ENCODE measurements at places on chromosomes 1 and 21.

DNA sequence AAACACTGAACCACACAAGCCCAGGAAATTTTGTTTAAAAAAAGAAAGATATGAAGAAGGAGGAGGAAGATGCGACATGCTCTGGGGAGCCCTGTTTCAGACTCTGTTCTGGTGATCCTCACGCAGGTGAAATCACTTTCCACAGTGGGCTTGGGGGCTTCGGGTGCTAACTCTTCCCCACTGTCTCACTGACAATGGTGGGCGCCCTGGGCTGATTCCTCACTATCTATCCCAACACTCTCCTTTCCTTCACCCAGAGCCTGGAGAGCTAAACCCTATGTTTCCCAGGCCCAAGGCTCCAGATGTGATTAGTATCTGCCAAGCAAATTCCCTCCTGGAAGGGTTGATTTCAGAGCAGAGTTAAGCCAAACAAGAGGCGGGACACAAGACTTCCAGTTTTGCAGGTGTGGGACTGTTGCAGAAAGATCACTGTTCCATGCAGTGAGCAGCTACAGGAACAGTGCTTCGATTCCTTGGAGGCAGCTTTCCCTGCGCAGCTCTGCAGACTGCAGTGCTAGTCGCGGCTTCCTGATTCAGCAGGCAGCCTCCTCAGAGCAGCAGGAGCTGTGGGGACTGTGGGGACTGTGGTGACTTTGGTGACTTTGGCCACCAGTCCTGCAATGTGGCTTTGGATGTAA lies 168.3 kb downstream of the RHOU start:
- DNase-seq, result no peak

DNA sequence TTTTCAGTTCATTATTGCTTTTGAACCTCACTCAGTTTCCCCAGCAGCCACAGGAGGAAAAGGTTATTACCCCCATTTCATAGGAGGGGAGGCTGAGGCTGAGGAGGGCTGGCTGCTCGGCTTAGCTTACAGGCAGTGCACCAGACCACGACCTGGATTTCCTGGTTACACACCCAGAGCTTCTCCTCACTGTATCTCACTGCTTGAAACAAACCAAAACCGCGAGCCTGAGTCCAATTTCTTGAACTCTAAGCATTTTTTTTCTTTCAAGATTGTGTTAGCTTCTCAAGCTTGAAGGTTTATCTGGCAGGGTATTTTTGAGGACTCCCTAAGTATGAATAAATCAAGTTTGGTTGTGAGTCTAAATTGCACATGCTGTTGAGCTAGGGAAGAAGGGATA lies 188.9 kb upstream of the EDN2 start:
- DNase-seq, result peak; percentile 55

DNA sequence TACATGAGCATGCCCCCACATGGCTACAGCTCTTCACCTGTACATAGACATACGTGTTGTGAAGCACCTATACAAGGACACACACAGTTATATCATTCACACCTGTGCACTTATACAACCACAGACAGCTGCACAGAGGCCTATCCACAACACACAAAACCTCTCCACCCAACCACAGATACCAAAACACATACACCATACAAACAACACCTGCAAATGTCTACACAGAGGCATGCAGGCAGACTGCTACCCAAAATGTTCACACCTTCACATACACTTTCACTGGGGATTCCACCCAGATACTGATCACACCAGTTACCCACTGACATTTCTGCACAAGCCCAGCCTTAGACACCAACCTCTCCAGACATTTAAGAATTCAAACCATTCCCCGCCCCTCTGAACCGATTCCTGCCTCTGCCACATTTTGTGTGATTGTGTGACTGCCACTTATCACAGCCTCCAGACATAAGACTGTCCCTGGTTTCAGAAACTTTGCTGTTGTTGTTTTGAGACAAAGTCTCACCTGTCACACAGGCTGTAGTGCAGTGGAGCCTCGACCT lies 2.0 kb downstream of the C1orf232 start:
- no peak for DNase-seq

DNA sequence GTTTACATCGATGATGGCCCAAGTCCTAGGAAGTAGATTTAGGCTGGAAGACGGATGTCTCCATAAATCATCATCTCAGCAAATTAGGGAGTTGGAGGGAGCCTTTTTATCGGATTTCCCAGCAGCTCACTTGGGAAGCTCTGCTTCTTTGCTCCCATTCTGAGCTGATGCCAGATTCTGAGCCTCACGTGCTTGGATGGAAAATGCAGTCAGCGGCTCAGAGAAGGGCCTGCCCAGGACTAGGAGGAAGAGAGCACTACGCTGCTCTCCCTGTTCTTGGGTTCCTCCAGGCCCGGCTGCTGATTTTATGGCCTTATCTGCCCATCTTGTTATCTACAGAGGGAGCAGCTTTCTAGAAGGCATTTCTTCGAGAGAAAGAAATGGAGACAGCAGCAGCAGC lies 42.0 kb downstream of the UBIAD1 start:
- no peak for DNase-seq

GRCh38 chr1:99326215-99326949 lies 62.1 kb downstream of the PLPPR4 start:
- DNase-seq, result no peak

DNA sequence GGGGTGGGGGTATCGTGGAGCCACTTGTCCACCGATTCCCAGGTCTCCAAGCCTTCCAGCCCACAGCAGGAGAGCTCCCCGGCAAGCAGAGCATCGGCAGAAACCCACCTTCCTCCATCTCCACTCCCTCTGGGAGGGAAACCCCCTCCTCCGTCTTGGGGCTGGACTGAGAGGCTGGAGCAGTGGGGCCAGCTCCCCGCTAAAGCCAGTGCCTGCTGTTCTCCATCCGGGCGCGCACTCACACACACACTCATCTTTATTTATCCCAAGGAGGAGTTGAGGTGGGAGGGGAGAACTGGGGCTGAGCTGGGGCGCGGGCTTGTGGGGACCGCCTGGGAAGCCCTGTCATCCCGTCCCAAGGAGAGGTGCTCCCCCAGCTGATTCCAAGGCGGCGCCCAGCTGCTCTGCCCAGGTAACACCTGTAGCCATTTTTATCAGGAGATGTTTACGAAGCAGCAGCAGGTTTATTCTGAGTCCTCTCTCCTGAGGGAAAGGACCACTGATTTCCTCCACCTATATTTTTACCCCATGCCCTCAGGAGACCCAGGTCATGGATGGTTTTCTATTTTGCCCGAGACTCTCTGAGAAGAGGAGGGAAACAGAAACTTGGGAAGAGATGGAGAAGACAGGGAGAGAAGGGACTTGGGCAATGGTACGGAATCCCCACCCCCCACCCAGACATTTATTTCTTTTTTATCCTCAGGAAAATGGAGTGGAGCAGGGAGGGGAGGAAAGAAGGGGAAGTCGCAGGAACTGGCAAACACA lies 2.1 kb downstream of the KCNN3 start:
- DNase-seq, result no peak

DNA sequence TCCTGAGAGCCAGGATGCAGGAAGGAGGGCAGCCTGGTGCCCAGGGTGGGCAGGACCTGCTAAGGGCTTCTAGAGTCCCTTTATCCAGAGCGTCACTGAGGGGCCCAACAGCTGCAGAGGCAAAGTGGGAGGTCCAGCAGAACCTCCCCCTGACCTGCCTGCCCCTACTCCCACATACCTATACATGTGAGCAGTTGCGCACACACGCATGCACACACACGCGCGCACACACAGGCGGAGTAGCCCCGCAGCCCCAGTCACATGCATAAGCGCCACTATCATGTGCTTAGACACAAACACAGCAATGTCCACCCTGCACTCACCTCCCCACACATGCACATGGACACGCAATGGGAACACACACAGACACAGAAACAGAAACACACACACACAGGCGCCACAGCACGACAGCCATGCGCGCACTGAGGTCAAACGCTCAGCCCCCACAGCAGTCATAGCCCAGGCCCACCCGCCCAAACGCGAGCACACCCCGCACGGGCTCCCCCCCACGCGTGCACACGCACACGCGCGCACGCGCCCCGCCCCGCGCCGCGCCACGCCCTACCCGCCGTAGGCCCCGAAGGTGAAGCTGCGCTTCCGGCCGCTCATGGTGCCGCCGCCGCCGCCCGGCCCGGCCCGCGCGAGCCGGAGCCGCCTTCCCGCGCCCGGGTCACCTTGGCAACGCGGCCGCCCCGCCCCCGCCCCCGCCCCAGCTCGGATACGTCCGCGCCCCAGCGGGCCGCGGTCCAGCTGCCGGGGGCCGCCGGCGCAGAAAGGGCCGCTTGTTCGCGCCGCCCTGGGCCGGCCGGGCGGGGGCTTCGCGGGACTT lies 17.7 kb downstream of the RAP1GAP start:
- DNase-seq, result peak; percentile 41

DNA sequence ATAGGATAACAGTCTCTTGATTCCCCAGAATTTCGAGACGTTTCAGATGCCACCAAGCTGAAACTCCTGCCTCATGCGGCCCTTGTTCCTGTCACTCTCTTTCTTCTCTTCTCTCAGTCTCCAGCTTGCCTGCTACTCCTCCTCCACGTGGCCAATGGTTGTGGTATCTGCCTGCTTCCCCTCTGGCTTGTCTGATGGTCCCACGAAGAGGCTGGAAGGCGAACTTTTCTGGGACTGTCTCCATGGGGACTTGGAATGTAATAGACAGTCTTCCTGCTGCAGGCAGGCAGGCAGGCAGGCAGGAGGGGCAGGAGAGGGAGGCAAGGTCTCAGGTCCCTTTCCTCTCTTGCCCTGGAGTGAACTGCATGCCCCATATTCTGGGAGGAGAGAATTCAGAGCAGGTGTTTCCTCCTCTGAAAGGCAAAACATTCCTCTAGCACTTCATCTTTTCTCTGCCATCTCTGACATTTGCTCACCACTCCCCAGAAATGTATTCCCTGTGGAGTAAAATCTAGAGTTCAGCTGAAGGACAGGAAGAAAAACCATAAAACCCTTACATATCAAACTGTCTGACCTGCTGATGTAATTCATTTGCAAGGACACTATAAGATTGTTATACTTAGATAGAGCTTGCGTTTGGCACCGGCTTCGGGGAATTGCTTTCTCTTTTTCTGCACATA lies 64.1 kb upstream of the GNG12 start:
- no peak for DNase-seq

- DNase-seq, result no peak
Observed at GRCh38 chr1:185473186-185473585, 156.1 kb upstream of the IVNS1ABP start.

GRCh38 chr1:12302798-12303447 lies 73.1 kb downstream of the VPS13D start:
- no peak for DNase-seq

- no peak for DNase-seq
Observed at GRCh38 chr1:237287876-237288521, 246.0 kb downstream of the RYR2 start.

- DNase-seq, result no peak
Observed at GRCh38 chr1:93579891-93580290, 101.7 kb downstream of the BCAR3 start.

- DNase-seq, result no peak
Observed at GRCh38 chr1:202643397-202644218, 66.6 kb downstream of the SYT2 start.

- DNase-seq, result no peak
Observed at GRCh38 chr1:27868556-27868931, 3.8 kb upstream of the THEMIS2 start.

- no peak for DNase-seq
Observed at GRCh38 chr1:183576537-183576936, 13.7 kb downstream of the NCF2 start.

DNA sequence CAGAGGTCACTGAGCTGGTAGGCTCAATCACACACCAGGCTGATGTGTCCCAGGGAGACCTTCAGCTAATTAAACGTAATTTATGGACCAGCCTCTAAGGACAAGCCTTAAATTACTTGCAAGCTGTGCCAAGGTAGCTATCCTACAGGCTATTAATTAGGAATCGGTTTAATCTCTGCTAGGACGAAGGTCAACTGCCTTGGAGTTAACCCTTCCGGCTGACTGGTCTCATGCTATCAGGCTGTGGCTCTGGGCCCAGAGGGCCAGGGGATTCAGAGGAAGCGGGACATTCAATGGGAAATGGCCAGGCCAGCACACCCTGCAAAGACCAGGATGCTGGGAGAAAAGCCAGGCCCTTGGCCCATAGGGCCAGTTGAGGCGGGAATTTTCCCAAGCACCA lies 19.0 kb downstream of the DHRS3 start:
- no peak for DNase-seq

DNA sequence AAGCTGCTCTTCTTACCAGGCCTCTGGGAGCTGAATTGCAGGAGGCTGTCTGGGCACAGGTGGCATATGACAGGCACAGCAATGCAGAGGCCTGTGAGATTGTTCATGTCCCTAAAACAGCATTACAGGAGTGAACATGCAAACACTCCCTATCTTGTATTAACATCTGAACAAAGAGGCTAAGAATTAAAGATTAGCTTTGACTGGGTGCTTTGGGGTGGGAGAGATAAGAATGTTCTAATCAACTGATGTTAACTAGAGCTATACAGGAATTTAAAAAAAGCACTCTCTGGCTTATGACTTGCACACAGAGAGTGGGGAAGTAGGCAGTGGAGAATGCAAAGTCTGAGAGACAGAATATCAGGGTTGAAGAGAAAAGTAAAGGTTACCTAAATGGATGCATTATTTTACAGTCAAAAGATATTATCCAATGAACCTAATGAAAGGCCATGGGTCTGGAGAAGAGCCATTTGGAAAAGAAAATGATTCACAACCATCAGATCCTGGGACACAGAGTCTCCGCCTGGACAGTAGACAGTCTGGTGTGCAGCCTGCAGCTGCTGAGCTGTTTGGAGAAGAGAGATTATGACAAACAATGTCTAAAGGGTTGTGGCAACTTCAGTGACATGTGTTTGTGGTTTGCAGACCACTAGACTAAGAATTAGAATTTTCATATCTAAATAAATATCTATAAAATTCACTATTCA lies 20.2 kb downstream of the DPT start:
- no peak for DNase-seq

DNA sequence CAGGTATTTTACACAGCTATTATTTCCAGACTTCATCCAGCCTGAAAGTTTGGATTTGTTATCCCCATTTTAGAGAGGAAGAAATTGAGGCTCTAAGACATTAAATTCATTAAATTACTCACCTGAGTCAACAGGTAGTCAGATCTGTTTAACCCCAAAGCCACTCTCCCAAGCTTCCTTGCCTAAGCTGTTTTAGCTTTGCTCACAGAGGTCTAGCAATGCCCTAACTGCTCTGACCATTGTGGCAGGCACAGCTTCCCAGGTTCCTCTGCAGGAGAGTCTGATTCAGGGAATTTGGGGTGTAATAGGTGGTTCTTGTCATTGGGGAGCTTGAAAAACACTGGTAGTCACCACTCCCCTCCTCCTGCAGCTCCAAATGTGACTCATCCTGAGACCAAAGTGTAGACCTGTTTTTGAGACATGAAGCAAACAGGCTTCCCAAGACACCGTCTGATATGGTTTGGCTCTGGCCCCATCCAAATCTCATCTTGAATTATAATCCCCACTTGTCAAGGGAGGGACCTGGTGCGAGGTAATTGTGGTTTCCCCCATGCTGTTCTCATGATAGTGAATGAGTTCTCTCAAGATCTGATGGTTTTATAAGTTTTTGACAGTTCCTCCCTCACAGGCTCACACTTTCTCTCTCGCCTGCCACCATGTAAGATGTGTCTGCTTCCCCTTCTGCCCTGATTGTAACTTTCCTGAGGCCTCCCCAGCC lies 142.8 kb upstream of the DNAH14 start:
- DNase-seq, result no peak

- no peak for DNase-seq
Observed at GRCh38 chr1:15796086-15796462, 11.4 kb downstream of the UQCRHL start.

GRCh38 chr1:161940866-161941591 lies 82.6 kb downstream of the OLFML2B start:
- DNase-seq, result no peak

Measured in CD4-positive, alpha-beta T cell treated with Interleukin-15 for 1 hour (primary cell).